ENCODE measurements at places on chromosomes 5 and 9.

DNA sequence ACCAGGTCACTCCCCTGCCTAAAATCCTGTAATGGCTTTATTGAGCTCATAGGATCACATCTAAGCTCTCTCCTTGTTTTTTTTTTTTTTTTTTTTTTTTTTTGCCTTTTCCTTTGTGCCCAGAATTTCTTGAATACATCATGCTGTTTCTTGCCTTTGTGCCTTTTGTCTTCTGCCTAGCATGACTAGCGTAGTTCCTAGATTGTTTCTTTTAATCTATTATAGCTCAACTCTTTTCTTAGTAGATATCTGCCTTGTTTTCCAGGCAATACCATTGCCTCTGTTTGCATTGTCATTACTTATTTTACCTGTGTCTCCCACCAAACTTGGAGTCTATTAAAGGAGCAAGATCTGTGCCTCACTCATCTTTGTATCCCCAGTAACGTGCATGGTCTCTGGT is 106.1 kb upstream of the C9orf72 start:
- DNase-seq: no peak

DNA sequence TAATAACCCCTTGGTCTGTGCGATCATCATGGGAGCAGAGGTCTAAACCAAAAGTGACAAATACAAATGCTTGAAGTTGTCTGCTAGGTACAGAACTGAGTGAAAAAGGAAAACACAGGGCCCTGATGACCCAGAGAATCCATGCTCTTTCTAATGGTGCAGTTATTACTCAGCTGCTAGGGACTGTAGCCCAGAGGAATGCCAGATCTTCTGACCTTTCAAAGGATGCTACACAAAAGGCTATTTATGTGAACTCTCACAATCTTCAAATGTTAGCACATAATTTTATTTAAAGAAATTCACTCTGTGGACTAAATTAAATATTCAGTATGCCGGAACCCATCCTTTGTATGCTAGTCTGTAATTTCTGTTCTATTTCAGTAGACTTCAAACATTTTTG is 79.9 kb downstream of the PRR16 start:
- no peak for DNase-seq

GRCh38 chr5:128276537-128277216 is 193.1 kb downstream of the SLC12A2 start:
- DNase-seq: no peak

DNA sequence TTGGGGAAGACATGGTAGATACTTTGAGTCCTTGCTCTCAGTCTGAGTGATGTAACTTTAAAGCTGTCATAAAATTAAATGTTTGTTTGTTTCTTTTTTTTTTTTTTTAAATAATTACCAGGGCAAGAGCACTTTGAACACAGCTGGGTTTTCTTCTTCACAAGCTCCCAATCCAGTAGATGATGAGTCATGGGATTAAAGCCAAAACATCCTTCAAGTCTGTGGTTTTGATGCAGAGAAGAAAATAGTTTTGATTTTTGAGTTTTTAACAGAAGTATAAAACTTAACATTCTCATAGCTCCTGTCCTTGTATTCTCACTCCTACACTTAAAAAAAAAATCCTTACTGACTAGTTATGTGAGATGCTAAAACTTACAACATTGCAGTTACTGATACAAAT is 34.8 kb upstream of the IL31RA start:
- DNase-seq: no peak

DNA sequence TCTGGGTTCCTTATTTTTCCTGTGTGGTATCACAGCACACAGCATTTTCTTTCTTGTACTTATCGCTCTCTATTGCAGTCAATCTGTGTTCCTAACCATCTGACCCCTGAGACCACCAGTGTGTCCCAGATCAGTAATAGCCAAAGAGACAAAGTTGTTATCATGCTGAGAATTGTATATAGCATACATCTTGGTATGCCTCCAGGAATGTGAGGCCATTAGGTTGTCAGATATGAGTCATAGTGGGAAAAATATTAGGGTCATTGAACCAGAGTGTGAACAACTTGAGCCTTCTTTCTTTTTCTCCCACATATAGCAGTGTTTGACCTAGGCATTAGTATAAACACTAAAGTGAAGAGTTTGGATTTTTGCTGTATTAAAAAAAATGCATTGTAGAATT is 106.3 kb downstream of the NDUFAF2 start:
- DNase-seq: no peak

DNA sequence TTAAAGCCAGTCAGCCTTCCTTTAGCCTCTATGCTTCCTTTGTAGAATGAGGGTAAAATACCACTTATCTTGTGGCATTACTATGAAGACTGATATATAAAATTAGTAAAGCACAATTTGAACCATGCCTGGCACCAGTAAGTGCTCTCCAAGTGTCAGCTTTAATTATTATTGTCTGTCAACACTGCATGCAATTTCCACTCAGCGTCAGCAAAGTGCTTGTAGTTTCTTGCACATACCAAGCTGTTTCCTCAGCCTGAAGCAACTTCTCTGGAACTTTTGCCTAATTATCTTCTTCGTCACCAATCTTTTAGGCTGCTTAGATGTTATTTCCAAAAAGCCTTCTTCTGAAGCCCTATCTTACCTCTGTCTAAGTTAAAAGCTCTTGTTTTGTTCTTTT is 177.3 kb downstream of the CDC42SE2 start:
- no peak for DNase-seq

DNA sequence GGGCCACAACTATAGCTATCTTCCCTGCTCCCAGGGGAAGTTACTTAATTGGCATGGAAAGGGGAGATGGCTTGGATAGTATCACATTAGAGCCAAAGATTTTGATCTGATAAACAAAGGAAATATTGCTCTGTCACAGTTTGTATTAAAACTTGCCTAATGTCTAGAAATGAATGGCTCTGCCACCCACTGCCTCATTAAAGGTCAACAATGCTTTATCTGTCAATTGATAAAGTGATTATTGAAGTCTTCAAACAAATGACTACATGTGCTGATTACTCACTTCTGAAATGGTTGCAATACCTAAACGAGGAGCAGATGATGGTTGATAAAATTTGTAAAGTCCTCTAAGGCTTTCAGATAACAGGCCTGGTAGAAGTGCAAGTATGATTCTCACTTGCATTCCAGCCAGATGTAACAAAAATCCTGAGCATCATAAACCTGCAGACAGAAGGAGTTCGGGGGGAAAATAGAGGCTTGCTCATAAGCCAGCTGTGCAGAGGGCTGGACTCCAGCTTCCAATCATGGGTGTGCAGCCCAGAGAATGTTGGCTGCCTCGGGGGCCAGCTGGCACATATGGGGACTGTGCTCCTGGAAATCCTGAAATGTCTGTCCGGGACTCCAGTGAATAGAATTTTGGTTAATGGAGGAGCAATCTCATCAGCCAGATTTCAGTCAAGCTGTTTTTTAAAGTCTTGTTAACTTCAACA is 200.5 kb upstream of the SLC27A6 start:
- no peak for DNase-seq

DNA sequence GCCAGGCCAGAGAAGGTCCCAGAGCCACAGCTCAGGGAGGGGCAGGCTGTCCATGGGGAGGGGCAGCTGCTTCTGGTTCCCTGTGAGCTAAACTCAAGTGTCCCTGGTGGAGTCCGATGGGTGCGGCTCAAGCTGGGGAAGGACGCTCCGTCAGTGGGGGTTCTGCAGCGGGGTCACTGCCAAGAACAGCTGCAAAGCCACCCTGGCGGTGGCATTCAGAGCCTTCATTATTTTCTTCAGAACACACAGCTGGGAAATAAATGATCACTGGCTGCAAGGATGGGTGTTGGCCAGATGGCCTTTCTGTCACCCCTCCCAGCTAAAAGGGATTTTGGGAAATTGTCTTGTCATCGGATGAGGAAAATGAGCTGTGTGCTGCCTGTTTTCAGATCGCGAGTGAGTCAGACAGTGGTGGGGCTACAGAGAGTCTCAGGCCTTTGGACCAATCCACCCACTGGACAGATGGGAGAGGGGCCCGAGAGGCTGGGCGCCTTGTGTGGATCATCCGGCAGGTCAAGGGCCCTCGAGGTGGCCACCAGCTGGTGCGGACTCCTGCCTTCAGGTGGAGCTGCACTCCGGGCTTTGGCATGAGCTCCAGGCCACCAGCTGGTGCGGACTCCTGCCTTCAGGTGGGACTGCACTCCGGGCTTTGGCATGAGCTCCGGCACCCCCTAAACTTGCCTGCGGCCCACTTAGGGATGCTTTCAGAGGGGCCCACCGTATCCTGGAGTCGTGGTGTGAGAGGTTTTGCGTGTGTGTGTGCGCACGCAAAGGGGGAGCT is 17.9 kb upstream of the GFPT2 start:
- no peak for DNase-seq

- DNase-seq: no peak
Measured at GRCh38 chr5:171725205-171725601, 60.4 kb upstream of the SMIM23 start.

- DNase-seq: no peak
Measured at GRCh38 chr5:73272351-73272750, 99.4 kb downstream of the TMEM174 start.

DNA sequence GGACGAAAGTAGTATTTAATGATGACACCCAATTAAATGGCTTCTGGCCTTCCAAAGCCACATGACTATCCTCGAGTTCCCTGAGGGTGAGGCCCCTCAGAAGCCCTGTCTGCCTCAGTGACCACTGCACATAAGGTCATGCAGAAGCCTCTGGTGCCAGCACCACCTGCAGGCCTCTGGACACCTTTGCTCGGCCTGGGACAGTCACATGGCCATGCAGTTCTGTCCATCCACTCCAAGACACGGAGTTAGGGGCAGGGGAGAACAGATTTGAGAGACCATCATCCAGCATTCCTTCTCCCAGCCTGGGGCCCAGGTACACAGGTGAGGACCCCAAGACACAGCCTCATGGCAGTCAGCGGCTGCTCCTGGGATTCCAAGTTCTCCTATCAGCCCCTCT is 145.0 kb downstream of the ROR2 start:
- DNase-seq: no peak

DNA sequence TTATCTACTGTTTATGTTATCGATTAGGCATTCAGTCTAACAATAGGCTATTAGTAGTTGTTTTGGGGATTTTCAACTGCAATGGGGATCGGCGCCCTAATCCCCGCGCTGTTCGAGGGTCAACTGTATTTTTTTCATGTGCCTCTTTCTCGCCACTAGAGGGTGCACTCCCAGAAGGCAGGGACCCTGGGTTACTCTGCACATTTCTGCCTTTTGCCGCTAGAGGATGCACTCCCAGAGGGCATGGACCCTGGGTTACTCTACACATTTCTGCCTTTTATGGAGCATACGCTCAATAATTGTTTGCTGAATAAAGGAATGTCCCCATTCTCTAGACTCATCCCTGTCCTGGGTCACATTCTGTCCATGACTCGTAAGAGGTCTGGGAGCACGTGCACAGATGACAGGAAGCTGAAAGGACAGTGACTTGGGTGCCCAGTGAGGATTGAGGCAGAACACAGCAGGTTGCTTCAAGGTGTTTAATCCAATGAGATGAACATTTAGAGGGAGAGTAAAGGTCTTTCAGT is 27.9 kb upstream of the RECK start:
- peak; percentile 70 for DNase-seq

DNA sequence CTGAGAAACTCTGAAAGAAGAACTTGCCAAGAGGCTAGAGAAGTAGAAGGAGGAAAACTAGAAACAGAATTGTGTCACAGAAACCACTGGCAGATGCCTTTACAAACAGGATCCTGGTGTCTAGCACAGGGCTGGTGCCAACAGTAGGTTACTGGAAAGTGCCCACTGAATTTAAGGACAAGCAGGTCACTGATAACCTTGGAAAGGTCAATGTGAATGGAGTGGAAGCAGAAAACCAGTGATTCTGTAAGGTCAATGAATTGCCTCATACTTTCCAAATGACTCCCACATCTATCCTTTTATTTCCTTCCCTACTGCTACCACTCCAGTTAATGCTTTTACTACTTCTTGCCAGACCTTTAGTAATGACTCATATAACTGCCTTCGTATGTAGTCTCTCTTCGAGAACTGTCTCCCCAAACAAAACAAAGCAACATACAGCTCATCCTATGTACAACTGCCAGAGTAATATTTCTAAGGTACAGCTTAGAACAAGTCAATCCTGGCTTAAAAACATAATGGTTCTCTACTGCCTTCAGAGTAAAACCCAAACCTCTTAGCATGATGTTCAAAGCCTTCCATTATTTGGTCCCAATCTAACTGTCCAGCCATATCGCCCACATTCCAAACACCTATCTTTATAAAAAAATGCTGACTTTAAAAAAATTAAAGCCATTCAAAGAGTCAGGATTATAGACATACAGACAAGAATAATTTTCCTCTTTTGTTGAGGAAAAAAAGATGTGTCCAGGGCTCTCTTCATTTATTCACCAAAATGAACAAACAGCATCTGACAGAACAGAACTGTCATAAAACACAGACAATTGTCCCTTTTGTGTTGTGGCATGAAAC is 52.5 kb downstream of the NR3C1 start:
- DNase-seq: no peak

DNA sequence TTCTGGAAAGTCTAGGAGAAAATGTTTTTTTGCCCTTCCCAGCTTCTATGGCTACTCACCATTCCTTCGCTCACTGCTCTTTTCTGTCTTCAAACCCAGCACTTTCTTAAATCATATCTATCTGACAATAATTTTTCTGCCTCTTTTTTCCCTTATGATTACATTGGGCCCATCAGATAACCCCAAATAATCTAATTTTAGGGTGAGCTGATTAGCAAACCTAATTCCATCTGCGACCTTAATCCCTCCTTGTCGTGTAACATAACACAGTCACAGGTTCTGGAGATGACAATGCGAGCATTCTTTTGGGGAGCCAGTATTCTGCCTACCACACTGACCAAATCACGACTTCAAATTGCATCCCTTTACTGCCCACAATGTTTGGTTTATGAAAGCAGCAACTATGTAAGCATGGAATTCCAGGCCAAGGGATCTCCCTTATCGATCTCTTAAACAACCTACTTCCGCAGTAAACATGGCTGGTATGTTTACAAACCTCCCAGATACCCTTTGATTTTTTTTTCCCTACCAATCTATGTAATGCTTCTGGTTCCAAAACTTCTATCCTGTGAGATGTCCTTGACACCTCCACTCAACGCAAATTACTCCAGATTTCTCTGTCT is 2122.2 kb downstream of the MAT2B start:
- no peak for DNase-seq

GRCh38 chr9:85016384-85017006 is 347.0 kb downstream of the NTRK2 start:
- DNase-seq: no peak

DNA sequence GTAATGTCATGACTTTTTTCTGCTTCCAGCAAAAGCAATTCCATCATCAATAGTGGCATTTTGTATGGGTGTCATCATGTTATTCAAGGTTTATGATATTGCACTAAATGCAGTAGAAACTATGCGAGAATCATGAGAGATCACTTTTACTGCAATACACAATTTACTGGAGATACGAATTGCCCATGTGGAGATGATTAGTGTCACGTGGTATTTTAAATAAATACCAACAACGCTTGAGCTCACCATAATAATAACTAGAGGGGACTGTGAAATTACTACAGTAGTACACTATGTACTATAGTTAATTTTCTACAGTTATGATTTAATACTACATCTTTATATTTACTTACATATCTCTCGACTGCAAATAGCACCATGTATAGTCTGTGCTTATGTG is 49.7 kb downstream of the FAM174A start:
- no peak for DNase-seq

All from naive thymus-derived CD8-positive, alpha-beta T cell (primary cell).